ENCODE measurements at places on chromosomes 4 and X. TPM values are rescaled to one million over a fixed set of nuclear protein-coding genes. Genes with fewer than 3 reads are reported as not detected.

Gene PTPN13
- 9.9 TPM for total RNA-seq

Gene AFAP1
- 38.2 TPM for total RNA-seq

Gene VCX3B
- not detected for total RNA-seq

Gene TRIM75
- total RNA-seq, result not detected

Gene SFRP2
- 12.1 TPM for total RNA-seq

Gene DLG3
- 21.4 TPM for total RNA-seq

Gene BEX1
- 6.9 TPM for total RNA-seq

Gene ZCCHC13
- not detected for total RNA-seq

Gene CACNA1F
- total RNA-seq, result 0.14 TPM

Gene SLC49A3
- total RNA-seq, result 4.8 TPM

Gene PRDM5
- 20.4 TPM for total RNA-seq

Gene F8A1
- 4.1 TPM for total RNA-seq

GRCh38 chr4:112519689-112520597 is 4.0 kb upstream of the NEUROG2 start:
- no peak overlapping the region for H3K4me3 ChIP-seq
- H3K4me1 ChIP-seq, result no peaks in the 10 kb centered on the region
- H3K36me3 ChIP-seq, result no peaks in the 10 kb centered on the region
- DNase-seq, result no peak
- H3K27me3 ChIP-seq, result peaks cover 100% of the 10 kb centered on the region
- no peak overlapping the region for H3K27ac ChIP-seq

- no peak for DNase-seq
- no peak overlapping the region for H3K4me3 ChIP-seq
- H3K27me3 ChIP-seq, result no peaks in the 10 kb centered on the region
- peak overlapping the region; percentile 79 for H3K27ac ChIP-seq
Measured at GRCh38 chr4:38752372-38752940, 30.3 kb downstream of the TLR10 start.

DNA sequence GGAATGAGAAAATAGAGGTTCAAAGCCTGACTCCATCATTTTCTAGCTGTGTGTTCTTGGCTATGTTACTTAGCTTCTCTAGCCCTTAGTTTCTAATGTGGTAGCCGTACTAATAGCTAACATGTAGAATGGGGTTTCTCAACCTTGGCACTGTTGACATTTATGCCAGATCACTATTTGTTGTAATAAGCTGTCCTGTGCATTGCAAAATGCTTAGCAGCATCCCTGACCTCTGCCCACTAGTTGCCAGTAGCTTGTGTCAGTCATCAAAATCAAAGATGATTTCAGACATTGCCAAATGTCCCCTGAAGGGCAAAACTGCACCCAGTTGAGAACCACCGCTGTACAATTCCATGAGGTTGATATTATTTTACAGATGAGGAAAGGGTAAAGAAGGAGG is 18.3 kb upstream of the ADAMTS3 start:
- H3K27me3 ChIP-seq, result no peaks in the 10 kb centered on the region
- no peak overlapping the region for H3K4me3 ChIP-seq
- H3K4me1 ChIP-seq, result no peaks in the 10 kb centered on the region
- no peak overlapping the region for H3K27ac ChIP-seq
- DNase-seq, result no peak
- no peaks in the 10 kb centered on the region for H3K36me3 ChIP-seq

GRCh38 chr4:30763321-30763727 is 43.2 kb downstream of the PCDH7 start:
- H3K27ac ChIP-seq, result peak overlapping the region; percentile 30
- peaks cover 43% of the 10 kb centered on the region for H3K4me1 ChIP-seq
- no peaks in the 10 kb centered on the region for H3K36me3 ChIP-seq
- H3K27me3 ChIP-seq, result no peaks in the 10 kb centered on the region
- no peak overlapping the region for H3K4me3 ChIP-seq

- H3K27ac ChIP-seq, result peak within 1 kb of the TSS; percentile 86
- peak within 1 kb of the TSS; percentile 54 for H3K4me3 ChIP-seq
- DNase-seq, result peak; percentile 99
- peaks cover 22% of the 10 kb centered on the region for H3K4me1 ChIP-seq
- no peaks in the 10 kb centered on the region for H3K27me3 ChIP-seq
Measured at GRCh38 chr4:120066517-120067340, at the start of gene MAD2L1. MAD2L1 (minus strand) TSS chr4:120066848; CDS start chr4:120066734, 114 bp downstream.

- no peaks in the 10 kb centered on the region for H3K27me3 ChIP-seq
- no peak overlapping the region for H3K4me3 ChIP-seq
- H3K27ac ChIP-seq, result no peak overlapping the region
- no peaks in the 10 kb centered on the region for H3K4me1 ChIP-seq
Measured at GRCh38 chr4:97525236-97525635, 618.0 kb downstream of the STPG2 start.

DNA sequence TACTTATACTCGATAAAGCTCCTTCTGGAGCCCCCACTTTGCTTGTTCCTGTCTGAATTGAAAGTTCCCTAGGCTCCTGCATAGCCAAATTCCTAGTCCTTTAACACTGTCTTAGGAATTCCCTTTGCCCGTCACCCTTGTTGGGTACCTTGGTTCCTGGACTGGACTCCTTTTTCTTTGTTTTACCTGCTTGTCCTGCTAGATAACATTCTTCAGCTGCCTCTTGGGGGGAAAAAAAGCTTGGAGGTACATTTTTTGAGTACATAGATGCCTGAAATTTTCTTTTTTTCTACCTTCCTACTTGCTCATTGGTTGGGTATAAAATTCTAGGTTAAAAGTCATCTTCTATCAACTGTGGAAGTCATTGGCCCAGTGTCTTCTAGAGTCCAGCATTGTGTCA is 154.8 kb upstream of the RAPGEF2 start:
- no peak overlapping the region for H3K27ac ChIP-seq
- H3K36me3 ChIP-seq, result no peaks in the 10 kb centered on the region
- H3K27me3 ChIP-seq, result no peaks in the 10 kb centered on the region
- DNase-seq, result no peak
- H3K4me3 ChIP-seq, result no peak overlapping the region
- H3K4me1 ChIP-seq, result no peaks in the 10 kb centered on the region

- DNase-seq, result no peak
- H3K27me3 ChIP-seq, result no peaks in the 10 kb centered on the region
- peaks cover 40% of the 10 kb centered on the region for H3K4me1 ChIP-seq
- H3K4me3 ChIP-seq, result no peak overlapping the region
- H3K27ac ChIP-seq, result peak overlapping the region; percentile 60
- no peaks in the 10 kb centered on the region for H3K36me3 ChIP-seq
Measured at GRCh38 chr4:158006990-158007389, 165.8 kb downstream of the GASK1B start.

- no peak overlapping the region for H3K4me3 ChIP-seq
- no peak for DNase-seq
- no peaks in the 10 kb centered on the region for H3K27me3 ChIP-seq
- no peak overlapping the region for H3K27ac ChIP-seq
- no peaks in the 10 kb centered on the region for H3K36me3 ChIP-seq
Measured at GRCh38 chr4:148015058-148015457, 283.2 kb downstream of the ARHGAP10 start.

GRCh38 chr4:36255577-36255976 is 11.3 kb upstream of the ARAP2 start:
- H3K4me1 ChIP-seq, result no peaks in the 10 kb centered on the region
- no peak for DNase-seq
- H3K36me3 ChIP-seq, result no peaks in the 10 kb centered on the region
- H3K27me3 ChIP-seq, result no peaks in the 10 kb centered on the region
- no peak overlapping the region for H3K4me3 ChIP-seq

DNA sequence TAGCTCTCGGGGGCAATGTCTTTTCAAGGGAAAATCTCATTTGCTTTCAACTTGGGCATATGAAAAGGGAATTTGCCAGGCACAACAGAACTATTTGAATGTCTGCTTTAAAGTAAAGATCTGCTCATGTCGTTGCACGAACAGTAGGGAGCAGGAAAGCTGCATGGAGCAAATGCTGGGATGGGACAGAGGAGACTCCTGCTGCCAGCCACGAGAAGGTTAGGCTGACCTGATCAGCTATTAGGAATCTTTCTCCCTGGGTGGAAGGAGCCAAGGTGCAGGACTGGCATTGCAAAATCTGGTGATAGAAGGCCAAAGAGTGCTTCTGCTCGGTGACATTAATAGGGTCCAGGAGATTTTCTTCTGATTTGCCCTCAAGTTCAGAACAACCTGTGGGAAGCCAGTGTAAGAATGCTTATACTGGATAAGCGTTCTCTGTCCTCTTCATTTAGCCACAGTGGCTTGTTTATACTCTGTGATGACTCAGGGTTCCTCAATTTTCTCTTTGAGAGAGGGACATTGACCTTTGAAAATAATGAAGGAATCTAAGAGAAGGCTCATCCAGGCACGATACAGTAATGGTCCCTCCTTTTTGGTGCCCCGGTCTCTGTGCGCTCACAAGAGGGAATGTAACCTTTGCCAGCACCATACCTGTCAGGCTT is 22.9 kb downstream of the FHL1 start:
- peak; percentile 75 for DNase-seq
- H3K27ac ChIP-seq, result peak overlapping the region; percentile 94

- H3K4me1 ChIP-seq, result no peaks in the 10 kb centered on the region
- H3K27ac ChIP-seq, result no peak overlapping the region
- no peaks in the 10 kb centered on the region for H3K27me3 ChIP-seq
- H3K4me3 ChIP-seq, result no peak overlapping the region
- H3K36me3 ChIP-seq, result no peaks in the 10 kb centered on the region
- DNase-seq, result no peak
Measured at GRCh38 chr4:125703443-125703842, 388.7 kb downstream of the FAT4 start.

DNA sequence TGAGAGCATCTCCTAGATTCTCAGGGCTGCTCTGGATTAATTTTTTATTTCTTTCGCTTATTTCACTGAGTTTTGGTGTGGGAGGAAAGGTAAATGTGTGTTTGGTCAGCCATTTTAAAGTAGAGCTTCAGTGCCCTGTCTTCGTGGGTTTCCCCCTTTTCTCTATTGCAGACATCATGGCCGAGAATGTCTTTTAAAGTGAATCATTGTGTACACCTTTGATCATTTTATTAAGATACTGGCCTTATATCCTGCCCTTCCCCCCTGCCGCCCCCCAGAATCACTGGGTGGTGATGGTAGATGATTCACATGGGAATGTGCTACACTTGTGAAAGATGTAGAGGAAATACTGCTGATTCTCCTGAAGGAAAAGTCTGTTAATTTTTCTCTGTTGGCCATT is 23.8 kb downstream of the CDKL5 start:
- no peaks in the 10 kb centered on the region for H3K36me3 ChIP-seq
- H3K4me1 ChIP-seq, result no peaks in the 10 kb centered on the region
- H3K4me3 ChIP-seq, result no peak overlapping the region
- no peaks in the 10 kb centered on the region for H3K27me3 ChIP-seq

DNA sequence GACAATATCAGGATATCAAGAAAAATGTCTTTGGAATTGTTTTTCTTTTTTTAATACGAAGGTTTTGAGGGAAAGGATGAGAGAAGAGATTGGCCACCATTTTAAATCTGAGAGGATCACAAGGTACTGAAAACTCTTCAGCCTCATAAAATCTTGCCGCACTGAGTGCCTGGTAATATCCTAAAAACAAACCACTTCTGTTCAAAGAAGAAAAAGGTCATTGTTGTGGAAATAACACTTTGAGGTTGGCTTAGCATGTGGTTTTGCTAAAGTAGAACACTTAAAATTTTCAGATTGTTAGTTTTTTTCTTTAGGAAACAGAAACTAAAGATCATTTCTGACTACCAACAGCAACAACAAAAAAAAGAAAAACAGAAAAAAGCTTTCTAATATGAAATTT is 1.0 kb upstream of the CLDN22 start:
- H3K27ac ChIP-seq, result no peak overlapping the region
- DNase-seq, result no peak
- no peaks in the 10 kb centered on the region for H3K4me1 ChIP-seq

- DNase-seq, result no peak
- H3K27ac ChIP-seq, result no peak overlapping the region
Measured at GRCh38 chrX:71198066-71198465, 25.0 kb upstream of the GJB1 start.

DNA sequence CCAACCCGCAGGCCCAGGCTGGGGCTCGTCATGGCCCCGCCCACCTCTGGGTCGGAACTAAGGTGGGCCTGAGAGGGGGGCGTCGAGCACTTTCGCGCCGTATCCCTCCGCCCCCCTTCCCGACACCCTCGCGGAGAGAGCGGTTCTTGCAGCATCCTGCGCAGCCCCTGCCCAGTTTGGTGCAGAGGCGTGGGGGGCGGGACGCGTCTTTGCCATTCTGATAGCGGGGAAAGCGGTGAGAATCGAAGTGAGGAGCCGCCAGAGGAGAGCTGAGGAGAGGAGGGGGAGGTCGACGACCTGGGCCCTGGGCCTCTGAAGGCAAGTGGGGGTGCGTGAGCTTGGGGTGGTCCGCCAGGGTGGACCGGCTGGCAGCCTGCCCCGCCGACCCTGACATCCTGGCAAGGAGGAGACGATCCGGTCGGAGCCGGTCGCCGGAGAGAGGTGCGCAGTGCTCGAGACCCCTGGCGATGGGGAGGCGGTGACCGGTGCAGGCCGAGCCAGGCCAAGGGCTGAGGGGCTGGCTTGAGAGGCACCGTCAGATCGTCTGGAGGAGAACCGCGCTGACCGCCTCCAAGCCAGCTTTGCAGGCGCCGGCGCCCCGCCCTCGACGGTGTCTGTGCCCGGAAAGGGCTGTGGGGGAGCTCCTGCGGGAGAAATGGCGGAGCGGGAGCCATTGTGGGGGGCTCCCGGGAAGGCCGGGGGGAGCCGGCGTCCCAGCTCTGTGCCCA is 25.5 kb downstream of the GPRASP3 start:
- DNase-seq, result peak; percentile 78
- peaks cover 6% of the 10 kb centered on the region for H3K4me1 ChIP-seq
- no peaks in the 10 kb centered on the region for H3K27me3 ChIP-seq
- H3K36me3 ChIP-seq, result no peaks in the 10 kb centered on the region

GRCh38 chr4:152971053-152971452 is 34.9 kb downstream of the FHDC1 start:
- H3K27me3 ChIP-seq, result no peaks in the 10 kb centered on the region
- DNase-seq, result no peak
- no peak overlapping the region for H3K4me3 ChIP-seq
- H3K27ac ChIP-seq, result no peak overlapping the region

- H3K36me3 ChIP-seq, result no peaks in the 10 kb centered on the region
- H3K27me3 ChIP-seq, result no peaks in the 10 kb centered on the region
- H3K27ac ChIP-seq, result no peak overlapping the region
- DNase-seq, result no peak
- no peak overlapping the region for H3K4me3 ChIP-seq
- H3K4me1 ChIP-seq, result no peaks in the 10 kb centered on the region
Measured at GRCh38 chr4:56315041-56315440, 72.2 kb downstream of the AASDH start.

DNA sequence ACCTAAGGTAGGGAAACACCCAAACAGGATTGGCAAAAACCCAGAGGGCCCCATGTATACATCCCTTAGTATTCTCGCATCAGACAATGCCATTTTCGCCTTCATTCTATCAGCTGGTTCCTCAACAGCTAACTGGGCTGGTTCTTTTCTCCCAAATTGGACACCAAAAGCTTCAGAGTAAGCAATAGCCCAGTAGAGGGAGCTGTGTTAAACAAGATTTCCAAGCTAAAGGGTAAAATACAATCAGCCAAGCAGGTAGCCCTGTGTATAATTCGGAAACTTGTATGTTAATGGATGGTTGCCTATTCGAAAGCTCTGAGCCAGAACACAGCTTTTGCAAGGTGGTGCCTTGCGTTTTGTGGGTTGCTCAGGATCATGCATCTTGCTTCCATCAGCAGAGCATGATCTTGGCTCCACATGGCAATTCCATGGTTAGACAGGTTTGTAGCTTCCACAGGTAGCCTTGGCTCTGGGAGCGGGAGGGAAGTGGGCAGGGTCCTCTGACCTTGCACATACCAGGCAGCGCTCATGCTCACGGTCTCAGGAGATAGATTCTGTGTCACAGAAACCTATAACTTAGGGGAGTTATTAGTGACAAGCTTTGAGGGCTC is 115.2 kb upstream of the LNX1 start:
- no peak for DNase-seq
- H3K27ac ChIP-seq, result no peak overlapping the region
- H3K4me1 ChIP-seq, result no peaks in the 10 kb centered on the region
- no peak overlapping the region for H3K4me3 ChIP-seq
- H3K27me3 ChIP-seq, result no peaks in the 10 kb centered on the region

- H3K4me3 ChIP-seq, result no peak overlapping the region
- no peaks in the 10 kb centered on the region for H3K27me3 ChIP-seq
- no peaks in the 10 kb centered on the region for H3K36me3 ChIP-seq
Measured at GRCh38 chrX:33970028-33970967, 161.8 kb downstream of the FAM47A start.
